Stimulated activated CD8-positive, alpha-beta memory T cell treated with anti-CD3 and anti-CD28 coated beads, Interleukin-7, amount 100 ng/mL, for 24 hours (primary cell): ENCODE measurements at places on chromosomes 16 and 17.

GRCh38 chr17:4161967-4162305 is 18.9 kb downstream of the CYB5D2 start:
- DNase-seq, result no peak

DNA sequence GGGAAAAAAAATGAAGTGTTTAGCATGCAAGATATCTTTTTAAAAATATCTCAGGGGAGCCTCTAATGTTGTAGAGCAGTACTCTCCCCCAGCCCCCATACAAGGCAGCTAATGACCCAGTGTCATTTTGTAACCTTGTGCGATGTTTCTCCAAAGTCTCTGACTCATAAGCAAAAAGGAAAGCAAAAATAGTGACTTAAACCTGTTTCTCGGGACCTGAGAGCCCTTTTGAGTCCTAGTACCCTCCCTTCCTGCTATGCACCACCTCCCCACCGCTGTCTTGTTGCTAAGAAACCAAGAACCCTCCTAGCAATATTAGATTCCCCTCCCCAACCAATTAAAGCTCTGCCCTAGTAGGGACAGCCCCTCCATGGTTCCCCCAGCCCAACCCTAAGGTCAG is 2.8 kb downstream of the MYCBPAP start:
- DNase-seq, result no peak

DNA sequence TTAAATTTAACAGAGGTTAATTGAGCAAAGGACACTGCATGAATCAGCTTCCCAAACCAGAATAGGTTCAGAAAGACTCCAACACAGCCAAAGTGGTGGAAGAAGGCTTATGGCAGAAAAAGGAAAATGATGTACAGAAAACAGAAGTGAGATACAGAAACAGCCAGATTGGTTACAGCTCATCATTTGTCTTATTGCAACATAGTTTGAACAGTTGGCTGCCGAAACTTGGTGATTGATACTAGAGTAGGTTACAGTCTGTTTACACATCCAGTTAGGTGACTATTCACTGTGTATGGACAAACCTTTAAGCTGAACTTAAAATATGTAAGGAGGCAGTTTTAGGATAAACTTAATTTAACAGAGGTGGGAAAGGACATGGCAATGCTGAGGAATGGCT is 18.3 kb downstream of the TMEM100 start:
- DNase-seq, result no peak

GRCh38 chr17:83118071-83118841 is 38.8 kb downstream of the METRNL start:
- no peak for DNase-seq

- DNase-seq, result no peak
These were observed 13.0 kb downstream of the SLC38A10 start for GRCh38 chr17:81282141-81282540.

DNA sequence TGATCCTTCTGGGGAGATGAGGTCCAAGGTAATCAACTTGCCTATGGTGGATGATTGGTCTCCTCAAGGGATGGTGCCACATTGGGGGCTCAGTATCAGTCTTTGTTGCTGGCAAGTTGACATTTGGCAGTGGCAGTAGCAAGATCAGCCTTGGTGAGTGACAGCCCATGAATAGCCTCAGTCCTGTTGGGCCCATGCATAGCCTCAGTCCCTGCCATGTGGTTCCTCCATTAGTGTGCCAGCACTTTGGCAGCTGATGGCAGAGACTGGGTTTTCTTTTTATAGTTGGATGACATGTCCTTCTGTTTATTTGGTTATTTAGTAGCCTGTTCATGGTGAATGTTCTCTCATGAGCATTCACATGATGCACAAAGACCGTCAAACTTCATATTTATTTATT is 179.6 kb downstream of the CBLN1 start:
- no peak for DNase-seq

DNA sequence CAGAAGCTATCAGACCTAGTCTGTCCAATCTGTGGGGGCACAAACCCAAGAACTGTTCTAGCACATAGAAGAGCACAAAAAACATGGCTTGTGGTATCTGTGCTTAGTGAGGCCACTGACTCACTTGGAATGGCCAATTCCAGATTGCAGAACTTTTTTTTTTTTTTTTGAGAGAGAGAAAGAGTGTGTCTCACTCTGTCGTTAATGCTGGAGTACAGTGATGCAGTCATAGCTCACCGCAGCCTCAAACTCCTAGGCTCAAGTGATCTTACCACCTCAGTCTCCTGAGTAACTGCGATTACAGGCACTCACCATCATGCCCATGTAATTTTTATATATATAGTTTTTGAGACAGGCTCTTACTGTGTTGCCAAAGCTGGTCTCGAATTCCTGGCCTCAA is 77.2 kb upstream of the CLEC3A start:
- DNase-seq, result no peak

GRCh38 chr17:19299866-19300265 is 62.7 kb downstream of the B9D1 start:
- DNase-seq, result no peak

- no peak for DNase-seq
These were observed 17.4 kb downstream of the SYT17 start for GRCh38 chr16:19185510-19185851.

GRCh38 chr17:14733376-14733775 is 432.5 kb downstream of the HS3ST3B1 start:
- DNase-seq, result no peak

DNA sequence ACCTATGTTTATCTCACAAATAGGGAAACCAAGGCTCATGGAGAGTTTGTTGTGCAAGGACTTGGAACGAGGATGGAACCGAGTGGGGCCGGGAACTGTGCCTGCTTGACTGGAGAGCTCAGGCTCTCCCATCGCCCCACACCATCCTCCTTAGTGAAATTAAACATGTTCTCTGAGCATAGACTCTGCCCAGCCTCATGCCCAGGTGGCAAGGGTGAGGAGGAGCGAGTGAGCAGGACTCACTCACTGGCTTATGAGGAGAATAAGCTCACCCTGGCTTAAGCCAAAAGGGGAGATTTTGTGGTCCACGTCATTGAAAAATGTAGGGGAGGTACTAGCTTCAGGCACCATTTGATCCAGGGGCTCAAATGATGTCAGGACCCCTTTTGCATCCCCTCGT is 44.8 kb downstream of the NKD1 start:
- no peak for DNase-seq

DNA sequence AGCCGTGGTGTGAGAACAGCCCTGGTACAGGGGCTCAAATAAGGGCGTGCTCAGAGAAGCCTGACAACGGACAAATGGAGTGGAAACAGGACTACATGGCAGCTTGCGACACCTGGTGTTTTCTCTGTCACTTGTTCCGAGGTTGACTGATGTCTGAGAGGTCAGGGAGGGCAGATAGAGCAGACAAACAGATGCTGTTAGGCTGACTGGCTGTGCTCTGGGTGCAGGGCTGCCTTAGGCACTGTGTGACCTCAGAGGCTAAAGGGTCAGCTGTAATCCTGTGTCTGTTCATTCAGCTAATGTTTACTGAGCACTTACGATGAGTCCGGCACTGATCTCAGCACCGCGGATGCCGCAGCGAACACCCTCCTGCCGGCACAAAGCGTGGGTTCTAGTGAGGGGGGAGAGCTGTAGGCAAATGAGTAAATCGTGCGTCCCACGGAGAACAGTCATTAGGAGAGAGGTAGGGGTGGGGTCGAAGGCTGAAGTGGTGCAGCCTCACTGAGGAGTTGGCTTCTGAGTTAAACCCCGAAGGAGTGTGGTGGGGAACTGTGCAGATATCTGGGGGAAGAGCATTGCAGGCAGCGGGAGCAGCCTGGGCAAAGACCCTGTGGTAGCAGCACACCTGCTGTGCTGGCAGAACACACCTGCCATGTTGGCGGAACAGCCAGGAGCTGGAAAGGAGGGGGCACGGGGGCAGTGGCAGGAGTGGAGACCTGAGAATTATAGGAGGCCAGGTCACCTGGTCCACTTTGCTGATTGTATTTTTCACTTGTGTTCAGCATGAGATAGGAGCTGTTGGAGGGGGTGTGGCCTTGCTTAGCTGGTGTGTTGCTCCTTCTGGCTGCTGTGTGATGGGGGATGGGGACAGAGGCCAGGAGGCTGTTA is 35.0 kb downstream of the GPT2 start:
- no peak for DNase-seq

GRCh38 chr17:1490643-1491442 is 1.6 kb downstream of the MYO1C start:
- DNase-seq, result peak; percentile 52

GRCh38 chr17:74864866-74865395 is 5.2 kb upstream of the GRIN2C start:
- DNase-seq, result peak; percentile 52

DNA sequence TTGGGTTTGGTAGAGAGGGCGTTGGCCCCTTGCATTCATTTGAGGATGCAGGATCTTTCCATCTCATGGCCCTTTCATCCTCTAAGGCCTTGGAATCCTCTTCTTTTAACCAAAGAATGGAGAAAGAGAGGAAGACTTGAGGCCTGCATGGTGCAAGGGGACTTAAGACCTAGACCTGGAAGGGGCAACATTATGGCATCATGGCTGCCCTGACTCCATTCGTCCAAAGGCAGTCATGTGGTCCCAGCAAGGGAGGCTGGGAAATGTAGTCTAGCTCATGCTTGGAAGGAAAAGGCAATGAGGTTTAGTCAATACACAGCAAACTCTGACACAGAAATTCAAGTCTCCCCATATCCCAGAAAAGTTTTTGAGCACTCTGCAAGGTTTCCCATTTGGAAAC is 30.7 kb upstream of the CDRT4 start:
- no peak for DNase-seq

- no peak for DNase-seq
These were observed 14.8 kb downstream of the TLE7 start for GRCh38 chr16:71426880-71427615.

GRCh38 chr17:10051112-10051511 is 146.0 kb upstream of the RCVRN start:
- DNase-seq, result no peak

DNA sequence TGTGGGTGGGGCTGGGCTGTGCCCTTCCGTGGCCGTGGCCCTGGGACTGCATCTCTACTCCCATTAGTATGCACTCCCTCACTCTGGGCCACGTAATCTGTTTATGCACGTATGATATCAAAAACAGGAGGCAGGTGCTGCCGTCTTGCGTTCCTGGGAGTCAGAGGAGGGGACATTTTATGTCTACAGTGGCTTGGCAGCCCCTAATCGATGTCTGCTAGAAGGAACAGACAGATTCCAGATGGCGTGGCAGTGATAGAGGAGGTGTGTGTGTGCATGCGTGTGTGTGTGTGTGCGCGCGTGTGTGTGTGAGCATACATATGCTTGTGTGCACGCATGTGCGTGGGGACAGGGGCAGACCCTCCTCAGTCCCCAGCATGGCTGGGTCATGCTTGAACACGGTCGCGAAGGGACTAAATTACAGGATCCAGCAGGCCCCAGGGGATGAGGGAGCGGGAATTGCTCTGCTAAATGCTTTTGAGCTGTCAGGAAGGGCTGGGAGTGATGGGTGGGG is 44.7 kb downstream of the SREBF1 start:
- no peak for DNase-seq

DNA sequence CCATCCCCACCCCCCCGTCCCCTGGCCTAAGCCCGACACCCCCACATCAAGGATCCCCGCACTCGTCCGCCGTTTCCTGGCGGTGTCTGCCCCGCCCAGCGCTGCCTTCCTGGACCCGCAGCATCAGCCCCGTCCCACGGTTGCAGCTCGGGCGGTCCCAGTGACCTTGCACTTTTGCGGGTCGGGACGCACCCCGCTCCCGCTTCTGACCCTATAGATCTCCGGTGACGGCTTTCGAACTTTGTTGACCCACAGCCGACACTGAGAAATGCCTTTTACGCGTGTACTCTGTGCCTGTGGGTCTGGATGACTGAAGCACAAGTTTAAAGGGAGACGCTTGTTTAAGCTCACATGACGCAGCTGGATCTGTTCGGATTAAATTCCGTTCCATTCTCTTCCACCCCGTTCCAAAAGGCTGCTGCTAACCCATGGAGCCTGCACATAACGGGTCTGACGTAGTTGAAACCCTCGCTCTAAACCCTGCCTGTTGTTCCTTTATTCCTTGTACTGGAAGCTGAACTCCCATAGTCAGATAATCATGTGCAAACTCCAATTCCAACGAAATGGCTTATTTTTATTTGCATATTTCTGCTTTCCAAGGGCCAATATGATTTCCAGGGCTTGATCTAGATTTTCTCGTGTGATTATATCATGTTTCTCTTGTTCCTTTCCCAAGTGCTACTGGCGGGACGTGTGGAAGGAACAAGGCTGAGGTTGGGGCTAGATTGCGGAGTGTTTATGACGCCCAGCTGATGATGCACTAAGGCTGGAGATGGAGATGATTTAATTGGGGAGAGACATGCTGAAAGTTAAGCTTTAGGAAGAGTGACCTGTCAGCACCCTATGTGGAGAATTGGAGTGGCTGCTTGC is 834 bp downstream of the FLYWCH1 start:
- no peak for DNase-seq

GRCh38 chr17:51272812-51273211 is 12.5 kb downstream of the UTP18 start:
- DNase-seq, result no peak

DNA sequence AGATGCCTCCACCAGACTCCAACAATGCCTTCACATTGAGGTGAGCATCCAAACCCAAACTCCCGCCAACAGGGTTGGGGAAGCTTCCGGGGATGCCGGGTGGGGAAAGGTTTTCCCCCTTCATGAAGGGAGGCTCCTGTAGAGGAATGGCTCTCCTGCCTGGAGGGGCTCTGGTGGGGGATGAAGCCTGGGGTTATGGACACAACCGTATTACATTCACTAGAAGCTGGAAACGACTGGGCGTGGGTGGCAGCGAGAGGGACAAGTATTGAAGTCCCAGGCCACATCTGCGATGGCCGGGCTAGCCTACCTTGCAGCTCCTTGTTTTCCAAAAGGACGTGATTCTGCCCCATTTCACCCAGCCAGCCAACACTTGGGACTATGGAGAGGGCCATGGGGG is 321.1 kb downstream of the C16orf95 start:
- DNase-seq, result no peak

DNA sequence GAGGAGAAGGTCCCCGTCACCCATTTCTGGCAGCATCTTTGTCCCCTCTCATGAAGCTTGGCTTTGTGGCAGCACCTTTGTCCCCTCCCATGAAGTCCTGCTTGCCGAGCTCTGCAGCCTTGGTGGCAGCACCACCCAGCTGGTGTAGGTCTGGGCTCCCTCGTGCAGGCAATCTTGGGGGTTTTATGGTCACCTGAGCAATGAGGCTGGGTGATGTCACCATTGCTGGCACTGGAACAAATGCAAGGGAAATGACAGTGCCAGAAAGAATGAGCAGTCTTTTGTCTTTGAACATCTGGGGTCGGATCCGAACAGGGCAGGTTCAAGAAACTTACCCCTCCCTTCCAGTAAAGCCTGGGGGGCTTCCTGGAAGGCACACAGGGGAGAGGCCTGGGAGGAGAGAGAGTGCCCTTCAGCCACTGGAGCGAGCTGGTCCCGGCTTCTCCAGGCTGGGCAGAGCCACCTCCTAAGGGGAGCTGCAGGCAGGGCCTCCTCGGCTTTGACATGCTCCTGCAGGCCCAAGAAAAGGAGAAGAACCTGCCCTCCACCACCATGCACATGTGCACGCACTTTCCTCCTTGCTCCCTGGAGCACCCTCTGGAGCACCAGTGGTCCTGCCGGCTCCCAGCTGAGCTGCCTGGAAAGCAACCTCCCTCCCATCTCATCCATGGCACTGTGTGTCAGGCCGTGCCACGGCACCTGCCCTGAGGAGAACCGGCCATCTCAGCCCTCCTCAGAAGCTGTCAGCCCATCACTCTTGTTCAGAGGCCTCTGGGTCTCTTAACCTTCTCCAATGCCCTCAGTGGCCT is 16.0 kb downstream of the BTBD17 start:
- DNase-seq, result no peak
